ENCODE measurements at places on chromosomes 11 and 22.
A peak's percentile ranks its signal among the peaks of the same experiment; 100 is the strongest.

- no peak for ATAC-seq
Measured at GRCh38 chr11:124072147-124072546, 31.0 kb upstream of the OR10G7 start.

GRCh38 chr11:117327567-117328374, at the start of gene CEP164:
TSS of gene CEP164 (plus strand) at chr11:117327854. CDS start at chr11:117338587, 10,733 bp downstream.
- peak; percentile 98 for ATAC-seq

DNA sequence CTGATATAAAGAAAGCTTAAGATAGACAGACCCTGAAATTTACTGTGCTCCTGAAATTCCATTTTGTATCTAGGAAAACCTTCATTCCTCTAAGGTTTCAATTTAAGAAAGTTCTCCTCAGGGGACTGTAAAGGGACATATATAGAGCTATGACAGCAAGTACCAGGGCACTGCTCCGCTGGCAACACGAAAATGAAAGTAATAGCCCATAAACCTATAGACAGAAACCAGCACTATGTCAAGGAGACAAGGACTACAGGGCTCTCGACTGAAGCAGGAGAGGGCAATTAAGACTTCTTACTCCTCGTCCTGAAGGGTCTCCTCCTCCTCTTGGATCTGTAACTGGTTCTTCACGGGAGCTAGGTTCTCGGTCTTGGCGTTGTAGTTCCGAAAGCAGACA, 6.9 kb downstream of the FEZ1 start:
- ATAC-seq = no peak

DNA sequence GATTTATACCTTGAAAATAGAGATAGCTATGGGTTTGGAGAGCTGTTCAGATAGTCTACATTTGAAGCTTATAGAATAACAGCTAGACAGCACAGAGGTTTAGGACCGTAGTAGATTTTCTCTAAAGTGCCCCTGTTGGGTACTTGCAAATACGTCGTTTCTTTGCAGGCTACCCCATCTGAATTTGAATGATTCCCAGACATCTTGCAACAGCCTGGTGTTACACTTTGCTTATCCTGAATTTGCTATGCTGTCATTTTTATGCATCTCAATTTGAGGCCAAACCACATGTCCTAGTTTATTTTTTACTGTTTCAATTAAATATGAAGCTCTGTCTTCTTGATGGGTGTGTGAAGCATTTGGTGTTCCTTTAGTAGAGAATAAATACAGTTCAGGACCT, 142.1 kb downstream of the WNT11 start:
- ATAC-seq = no peak

DNA sequence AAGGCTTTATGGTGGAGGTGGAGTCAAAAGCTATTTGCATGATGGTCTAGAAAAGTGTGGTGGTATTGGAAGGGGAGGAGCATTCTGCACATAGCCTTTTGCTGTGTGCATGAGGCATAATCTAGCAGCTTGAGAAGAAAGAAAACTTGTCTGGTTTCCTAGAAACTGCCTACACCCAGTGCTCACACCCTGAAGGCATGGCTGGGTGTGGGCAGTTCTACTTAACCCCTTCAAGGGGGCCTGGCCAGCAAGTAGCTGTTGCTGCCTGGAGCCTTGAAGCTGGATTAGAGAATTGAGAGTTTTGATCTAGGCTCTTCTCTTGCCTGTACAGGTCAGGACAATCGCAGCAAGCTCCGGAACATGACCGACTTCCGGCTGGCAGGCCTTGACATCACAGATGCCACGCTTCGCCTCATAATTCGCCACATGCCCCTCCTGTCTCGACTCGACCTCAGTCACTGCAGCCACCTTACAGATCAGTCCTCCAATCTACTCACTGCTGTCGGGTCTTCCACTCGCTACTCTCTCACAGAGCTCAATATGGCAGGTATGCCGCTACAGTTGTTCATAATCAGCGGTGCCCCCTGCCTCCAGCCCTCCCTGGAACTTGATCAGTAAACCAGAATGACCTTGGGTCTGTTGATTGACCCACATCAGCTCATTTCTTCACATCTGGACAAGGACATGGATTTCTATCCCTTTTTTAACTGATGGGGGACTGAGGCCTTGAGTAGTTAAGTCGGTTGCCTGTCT, 12.2 kb upstream of the GRK2 start:
- ATAC-seq = no peak
